ENCODE measurements at places on chromosomes 2 and 18.

GRCh38 chr2:143128681-143129580, at the start of gene ARHGAP15:
Gene ARHGAP15 (plus strand): TSS chr2:143129419.
- no peak for DNase-seq

- no peak for DNase-seq
These were observed 246.2 kb downstream of the HNMT start for GRCh38 chr2:138210487-138210886.

DNA sequence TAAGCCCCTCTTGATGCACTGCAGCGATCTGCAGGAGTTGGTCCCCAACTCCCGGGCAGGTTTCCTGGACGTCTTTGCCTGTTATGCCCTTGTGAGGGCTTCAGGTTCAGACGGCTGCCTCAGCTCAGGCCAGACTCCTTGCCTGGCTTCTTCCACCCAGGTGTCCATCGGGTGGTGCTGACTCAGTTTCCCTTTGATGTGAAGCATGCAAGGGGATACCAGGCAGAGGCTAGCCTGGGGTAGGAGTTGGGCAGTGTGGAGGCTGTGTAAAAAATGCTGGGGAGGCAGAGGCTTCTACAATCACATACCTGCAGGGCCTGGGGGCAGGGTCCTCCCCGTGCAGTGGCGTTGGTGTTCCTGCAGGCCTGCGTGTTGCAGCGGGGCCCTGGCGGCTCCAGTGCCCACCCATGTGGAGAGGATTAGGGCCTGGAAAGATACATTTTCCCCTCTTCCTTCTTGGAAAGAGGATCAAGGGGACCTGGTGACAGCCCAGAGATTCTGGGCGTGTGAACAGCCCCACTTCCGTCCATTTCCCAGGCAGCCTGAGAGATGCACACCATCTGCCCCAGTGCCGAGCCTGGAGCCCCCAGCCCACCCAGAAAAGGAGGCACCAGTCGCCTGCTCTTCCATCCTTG, 338.3 kb downstream of the DYSF start:
- no peak for DNase-seq

- no peak for DNase-seq
These were observed 30.2 kb upstream of the SSB start for GRCh38 chr2:169768262-169768995.

All from hypothalamus (tissue), 51 donors.